ENCODE measurements at places on chromosomes 5 and 9. TPM values are rescaled to one million over a fixed set of nuclear protein-coding genes. Genes with fewer than 3 reads are reported as not detected.

Gene CDO1
- 16.0 TPM for total RNA-seq

Gene SPATA31D4
- total RNA-seq: not detected

Gene HTR1A
- total RNA-seq: not detected

Gene LCN1
- total RNA-seq: not detected

Gene SPAAR
- total RNA-seq: 0.49 TPM

Gene UBAP1
- total RNA-seq: 43.0 TPM

Data from vagina (tissue), 2 donors.